ENCODE measurements at places on chromosomes 2 and 18.

DNA sequence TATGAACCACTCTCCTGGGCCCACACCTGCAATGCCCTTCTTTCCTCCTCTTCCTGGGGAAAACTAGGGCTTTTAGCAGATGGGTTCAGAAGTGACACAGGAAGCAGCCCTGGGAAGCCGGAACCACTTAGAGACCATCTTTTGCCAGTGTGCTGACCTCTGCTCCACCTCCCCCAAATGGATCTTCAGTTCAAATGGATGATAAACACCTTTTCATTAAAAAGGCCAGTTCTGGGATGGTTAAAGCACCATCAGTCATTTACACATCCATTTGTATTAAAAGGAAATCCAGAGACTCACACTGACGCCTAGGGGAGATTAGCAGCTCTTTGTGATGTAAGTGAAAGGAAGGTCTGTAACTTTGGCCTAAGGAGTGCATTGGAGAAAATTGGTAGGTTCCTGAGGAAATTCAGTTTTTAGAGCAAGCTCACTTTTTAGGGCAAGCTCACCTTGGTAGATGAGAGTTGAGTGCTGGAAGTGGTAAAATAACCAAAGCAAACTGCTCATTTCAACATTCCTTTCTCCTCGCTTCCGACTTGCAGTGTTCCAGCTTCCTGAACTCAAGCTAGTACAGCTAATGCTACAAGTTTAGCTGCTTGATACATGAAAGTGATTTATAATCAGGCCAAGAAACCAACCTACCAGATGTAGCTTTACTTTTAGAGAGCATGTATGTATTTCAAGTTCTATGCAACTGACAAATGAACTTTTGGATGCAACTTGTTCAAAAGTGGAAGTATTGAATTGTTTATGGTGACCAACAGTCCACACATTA is 47.7 kb downstream of the ACTR2 start:
- no peak for DNase-seq

- DNase-seq = no peak
Measured at GRCh38 chr2:222239945-222240675, 58.7 kb downstream of the PAX3 start.

DNA sequence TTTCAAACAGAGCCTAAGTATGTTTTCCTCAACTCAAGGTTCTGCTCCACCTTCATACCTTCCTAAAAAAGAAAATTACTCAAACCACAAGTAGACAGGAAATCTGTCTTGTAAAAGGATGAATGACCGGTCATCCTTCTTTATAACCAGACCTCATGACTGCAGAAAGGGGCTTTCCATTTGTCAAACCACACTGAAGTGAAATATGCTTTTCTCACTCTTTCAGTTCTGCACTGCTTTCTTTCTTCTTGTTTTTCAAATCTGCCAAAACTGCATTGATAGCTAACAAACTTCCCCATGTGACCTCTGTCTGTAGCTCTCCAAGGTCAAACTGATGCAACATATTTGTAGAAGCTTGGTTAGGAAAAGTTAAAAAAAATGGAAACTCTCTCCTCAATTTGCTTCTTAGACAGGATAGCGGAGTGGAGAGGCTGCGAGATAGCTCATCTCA is 308.9 kb upstream of the CCDC68 start:
- DNase-seq = no peak

DNA sequence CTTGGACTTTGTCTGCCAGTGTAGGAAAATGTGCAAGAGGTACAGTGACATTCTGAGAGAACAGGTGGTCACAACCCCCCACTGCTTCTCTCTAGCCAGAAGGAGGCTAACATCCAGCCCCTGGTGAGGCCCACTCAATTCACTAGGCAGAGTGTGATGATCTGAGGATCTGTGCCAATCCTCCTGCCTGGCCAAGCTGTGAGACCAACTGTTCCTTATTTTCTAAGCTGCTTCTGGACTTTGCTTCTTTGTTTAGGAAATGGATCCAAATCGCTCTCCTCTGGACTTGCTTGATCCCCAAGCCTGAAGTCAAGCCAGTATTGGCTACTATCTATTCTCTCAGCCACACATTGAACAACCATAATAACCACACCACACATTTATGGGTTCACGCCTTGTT is 202.8 kb downstream of the PIK3C3 start:
- DNase-seq = no peak

- no peak for DNase-seq
Measured at GRCh38 chr2:219638948-219639755, 11.7 kb downstream of the SLC4A3 start.

DNA sequence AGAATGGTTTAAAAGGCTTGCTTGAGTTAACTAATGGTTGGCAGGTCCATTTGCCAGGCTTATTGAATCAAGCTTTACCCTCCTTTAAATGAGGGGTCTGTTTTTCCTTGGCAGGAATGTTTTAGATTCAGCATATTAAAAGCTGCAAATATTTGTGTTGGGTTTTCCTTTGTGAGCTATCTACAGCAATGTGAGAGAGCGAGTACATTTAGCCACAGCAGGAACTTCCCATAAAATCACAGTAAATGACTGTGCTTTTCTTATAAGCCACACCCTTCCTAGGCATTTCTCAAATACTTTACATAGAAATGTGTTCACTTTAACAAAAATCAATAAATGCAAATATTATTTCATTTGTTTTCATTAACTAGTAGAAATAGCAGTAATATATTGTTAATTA is 23.9 kb downstream of the CALCRL start:
- DNase-seq = peak; percentile 32

GRCh38 chr2:205704127-205704741 is 21.9 kb downstream of the NRP2 start:
- no peak for DNase-seq

DNA sequence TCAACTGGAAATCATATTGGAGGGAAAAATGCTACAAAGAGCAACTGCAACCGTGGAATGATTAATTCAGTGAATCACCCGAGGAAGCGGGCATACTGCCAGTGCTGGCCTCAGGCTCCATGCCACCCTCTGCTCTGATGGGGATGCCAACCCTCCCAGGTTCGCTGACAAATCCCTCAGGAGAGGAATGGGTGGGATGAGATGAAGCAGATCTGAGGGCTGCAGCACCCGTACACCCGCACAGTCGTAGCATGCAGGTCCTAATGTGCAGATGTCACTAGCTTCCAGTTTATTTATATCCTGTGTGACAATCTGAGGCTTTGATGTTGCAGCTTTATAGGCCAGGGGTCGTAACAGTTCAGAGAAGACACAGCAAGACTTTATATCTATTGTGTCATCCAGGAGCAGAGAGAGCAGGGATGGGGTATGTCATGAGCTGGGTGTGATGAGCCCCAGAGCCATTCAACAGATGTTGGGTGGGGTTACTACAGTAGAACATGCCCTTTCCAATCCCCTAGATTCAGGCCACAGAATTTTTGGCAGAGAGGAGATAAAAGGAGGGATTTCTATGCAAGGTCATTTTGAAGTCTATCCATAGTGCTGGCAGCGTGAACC is 44.6 kb downstream of the DPP4 start:
- peak; percentile 59 for DNase-seq

DNA sequence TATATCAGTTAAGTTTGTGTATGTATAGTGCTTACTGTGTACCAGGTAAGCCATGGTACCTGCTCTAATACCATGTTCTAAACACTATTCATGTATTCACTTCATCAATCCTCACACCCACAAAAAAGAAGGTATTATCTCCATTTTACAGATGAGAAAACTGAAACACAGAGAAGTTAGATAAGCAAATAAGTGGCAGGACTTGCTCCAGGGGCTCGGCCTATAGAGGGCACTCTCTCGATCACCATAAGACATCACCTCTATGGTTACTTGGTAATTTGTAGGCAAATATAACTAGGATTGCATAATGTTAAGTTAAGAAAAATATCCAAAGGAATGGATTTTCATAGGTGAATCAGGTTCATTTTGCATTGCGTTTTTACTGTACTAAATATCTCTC is 118.1 kb upstream of the FN1 start:
- peak; percentile 31 for DNase-seq

- peak; percentile 18 for DNase-seq
Measured at GRCh38 chr2:11553661-11554398, 20.0 kb downstream of the GREB1 start.

DNA sequence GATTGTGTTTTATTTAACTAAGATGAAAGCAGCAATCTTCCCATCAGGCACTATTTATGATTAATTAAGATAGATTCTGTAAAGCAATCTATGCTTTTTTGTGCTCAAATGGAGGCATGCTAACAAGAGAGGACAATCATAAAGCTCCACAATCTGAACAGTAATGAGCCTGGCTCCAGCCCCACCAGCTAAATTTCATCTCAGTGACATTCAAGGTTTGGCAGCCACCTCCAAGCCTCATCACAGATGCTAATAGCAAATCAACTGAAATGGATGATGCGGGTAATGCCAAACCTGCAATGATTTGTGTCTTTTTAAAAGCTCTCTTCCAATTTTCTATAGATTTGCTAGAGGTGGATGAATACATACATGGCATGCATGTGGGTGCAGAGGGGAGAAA is 456.6 kb downstream of the TDRD15 start:
- no peak for DNase-seq

GRCh38 chr2:105287692-105288091 is 41.8 kb downstream of the TGFBRAP1 start:
- DNase-seq = peak; percentile 58

- DNase-seq = no peak
Measured at GRCh38 chr2:43435746-43436145, 160.1 kb downstream of the THADA start.

GRCh38 chr2:239409976-239410375 is 9.2 kb upstream of the HDAC4 start:
- no peak for DNase-seq

DNA sequence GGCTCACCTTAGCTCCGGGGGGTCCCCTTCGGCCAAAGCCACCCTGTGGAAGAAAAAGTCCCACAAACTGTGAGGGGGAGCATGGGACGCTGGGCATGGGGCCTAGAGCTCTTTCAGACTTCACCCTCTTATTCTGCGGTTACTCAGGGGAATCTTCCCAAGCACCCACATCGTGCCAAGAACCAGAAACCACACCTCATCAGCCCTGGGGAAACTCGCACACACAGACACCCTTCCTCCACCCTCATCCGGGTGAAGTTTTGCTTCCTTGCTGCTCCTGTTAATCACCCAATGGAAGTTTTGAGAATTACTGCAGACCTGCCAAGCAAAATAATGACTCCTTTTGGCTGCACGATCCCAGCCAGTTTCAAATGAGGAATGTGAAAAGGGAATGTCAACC is 59.1 kb downstream of the COL6A3 start:
- DNase-seq = peak; percentile 70

- DNase-seq = no peak
Measured at GRCh38 chr2:207255565-207256470, 90.1 kb upstream of the KLF7 start.

GRCh38 chr2:103847276-103847675 is 1006.6 kb upstream of the POU3F3 start:
- DNase-seq = no peak

GRCh38 chr2:46866770-46867246 is 48.8 kb downstream of the MCFD2 start:
- DNase-seq = peak; percentile 67

GRCh38 chr18:2032036-2032435 is 539.3 kb downstream of the METTL4 start:
- DNase-seq = no peak

GRCh38 chr2:68693951-68694350 is 40.7 kb upstream of the ARHGAP25 start:
- DNase-seq = no peak

DNA sequence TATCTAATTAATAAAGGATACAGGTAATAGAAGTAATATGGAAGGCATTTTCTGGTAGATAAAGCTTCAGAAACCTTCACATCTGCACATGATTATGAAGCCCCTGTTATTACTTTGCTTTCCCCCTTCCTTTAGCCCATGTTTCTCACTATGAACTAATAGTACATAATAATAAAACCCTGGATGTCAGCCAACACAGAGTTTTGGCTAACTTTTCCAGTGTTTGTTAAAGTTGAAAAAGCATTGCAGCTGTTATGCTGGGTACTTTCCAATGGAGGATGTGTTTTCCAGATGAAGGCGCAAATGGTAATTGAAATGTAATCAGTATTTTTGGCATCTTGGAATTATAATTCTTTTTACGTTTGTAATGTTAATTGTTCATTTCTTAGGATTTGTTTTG is 43.5 kb downstream of the SPTBN1 start:
- peak; percentile 79 for DNase-seq

DNA sequence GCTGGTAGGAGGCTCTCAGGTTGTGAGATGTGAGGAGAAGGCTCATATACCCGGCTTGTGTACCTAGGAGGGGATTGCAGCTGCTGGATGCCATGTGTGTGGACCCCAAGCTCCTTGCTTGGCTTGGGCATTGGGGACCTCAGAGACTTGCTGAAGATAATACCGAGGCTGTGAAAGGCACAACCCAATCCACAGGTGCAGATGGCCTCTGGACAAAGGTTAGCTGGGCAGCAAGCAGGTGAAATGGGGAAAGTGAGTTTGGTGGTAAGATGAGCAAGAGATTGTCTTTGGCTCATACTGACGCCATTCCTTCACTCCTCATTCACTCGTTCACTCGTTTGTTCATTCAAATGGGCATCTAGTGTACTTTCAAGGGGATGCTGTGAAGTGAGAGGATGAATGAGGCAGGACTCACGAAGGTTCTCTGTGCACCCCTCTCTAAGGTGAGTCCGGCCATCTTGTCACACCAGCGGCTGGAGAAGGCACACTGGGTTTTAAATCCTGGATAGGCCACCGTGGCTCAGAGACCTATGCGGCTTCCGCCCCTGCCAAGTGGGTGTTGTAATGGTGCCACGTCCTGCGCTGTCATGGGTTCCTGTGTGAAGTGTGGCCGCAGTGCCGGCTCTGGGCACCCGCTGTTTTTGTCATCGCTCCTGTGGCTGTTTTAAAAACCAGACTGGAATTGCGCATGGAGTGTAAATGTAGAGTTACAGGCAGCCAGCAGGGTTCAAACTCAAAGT is 13.7 kb downstream of the FBLN7 start:
- DNase-seq = no peak

GRCh38 chr18:3217948-3218647 is 1.7 kb downstream of the MYOM1 start:
- peak; percentile 26 for DNase-seq

DNA sequence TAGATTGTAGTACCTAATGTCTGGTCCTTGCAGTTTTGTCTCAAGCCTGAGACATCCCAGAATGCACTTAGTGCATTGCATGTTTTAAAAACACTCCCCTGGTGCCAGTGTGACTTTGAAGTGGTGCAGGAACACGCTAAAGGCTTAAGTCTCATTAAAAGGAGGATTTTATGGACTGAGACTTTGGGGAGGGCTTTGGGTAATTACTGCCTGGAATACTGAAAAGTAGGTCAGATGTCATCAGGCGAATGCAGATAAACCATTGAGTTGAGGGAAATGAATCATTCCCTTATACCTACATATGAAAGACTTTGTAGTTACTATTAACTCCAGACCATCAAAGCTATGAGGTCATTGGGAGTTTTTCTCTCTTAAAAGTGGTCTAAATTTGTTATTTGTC is 3.0 kb upstream of the OSBPL1A start:
- no peak for DNase-seq

- DNase-seq = peak; percentile 41
Measured at GRCh38 chr2:239355724-239356123, 45.1 kb downstream of the HDAC4 start.

- no peak for DNase-seq
Measured at GRCh38 chr2:41319437-41319836, 728.4 kb upstream of the PKDCC start.

- DNase-seq = no peak
Measured at GRCh38 chr2:47616506-47616905, 166.4 kb upstream of the MSH6 start.

- DNase-seq = peak; percentile 41
Measured at GRCh38 chr2:26246818-26247217, 2.1 kb downstream of the HADHB start.

- no peak for DNase-seq
Measured at GRCh38 chr18:2395427-2396161, 175.7 kb downstream of the METTL4 start.

Data from cardiac fibroblast (primary cell).